ENCODE measurements at places on chromosomes 3 and 15.

DNA sequence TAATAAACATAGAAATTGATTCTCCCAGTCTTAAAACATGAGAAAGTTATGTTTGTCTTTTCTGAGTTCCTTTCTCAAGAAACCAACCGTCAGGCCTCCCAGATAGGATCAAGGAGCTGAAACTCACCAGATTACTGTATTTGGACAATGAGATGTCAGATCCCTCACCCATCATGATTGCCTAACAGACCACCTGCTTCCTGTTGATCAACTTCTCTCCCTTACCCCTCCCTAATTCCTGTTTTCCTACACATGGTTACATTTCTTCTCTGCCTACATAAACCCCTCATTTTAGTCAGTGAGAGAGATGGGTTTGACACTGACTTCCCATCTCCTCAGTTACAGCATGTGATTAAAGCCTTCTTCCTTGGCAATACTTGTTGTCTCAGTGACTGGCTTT, 917.5 kb downstream of the FHIT start:
- DNase-seq, result no peak

DNA sequence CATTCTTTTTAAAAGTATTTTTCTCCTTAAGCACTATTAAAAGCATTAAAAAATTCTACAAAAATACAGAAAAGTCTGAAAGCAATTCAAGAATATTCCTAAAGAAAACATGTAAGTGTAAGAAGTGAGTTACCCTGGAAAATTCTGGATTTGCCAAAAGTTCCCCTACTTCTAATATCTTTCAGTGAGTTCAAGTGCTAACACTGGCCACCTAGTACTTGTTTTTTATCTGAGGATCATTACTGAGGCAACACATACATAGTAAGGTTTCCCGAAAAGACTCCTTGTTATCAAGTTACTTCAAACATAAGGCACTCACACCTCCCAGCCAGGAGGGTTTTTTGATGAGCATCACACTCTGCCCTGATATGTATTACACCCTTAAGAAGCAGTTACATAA, 158.4 kb downstream of the TIGIT start:
- no peak for DNase-seq

DNA sequence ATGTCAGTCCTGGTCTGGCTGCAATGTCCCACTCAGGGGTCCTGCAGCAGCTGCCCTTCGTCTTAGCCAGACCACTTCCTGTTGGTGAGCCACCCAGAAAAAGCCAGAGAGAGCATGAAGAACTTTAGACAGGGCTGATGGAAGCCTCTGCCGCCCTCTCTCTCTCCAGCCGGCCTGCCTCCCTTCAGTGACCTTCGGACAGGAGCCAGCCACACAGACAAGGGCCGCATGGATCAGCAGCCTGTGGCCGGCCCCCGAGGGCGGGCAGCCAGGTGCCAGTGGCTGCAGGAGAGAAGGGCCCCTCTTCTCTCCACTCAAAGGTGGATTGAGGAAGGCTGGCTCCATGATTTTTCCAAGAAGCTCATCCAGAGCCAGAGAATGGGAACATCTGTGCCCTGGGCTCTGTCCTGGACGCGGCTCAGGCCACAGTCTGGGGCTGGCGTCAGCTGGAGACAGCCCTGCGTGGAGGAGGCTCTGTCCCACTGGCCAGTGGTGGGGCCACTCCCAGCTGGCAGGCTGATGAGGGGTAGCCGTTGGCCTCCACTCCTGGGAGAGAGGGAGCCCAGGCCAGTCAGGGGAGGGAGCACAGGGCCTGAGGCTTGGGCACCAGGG, 42.9 kb downstream of the ISG20 start:
- DNase-seq, result no peak

GRCh38 chr3:105436687-105437086, 70.0 kb downstream of the ALCAM start:
- no peak for DNase-seq

DNA sequence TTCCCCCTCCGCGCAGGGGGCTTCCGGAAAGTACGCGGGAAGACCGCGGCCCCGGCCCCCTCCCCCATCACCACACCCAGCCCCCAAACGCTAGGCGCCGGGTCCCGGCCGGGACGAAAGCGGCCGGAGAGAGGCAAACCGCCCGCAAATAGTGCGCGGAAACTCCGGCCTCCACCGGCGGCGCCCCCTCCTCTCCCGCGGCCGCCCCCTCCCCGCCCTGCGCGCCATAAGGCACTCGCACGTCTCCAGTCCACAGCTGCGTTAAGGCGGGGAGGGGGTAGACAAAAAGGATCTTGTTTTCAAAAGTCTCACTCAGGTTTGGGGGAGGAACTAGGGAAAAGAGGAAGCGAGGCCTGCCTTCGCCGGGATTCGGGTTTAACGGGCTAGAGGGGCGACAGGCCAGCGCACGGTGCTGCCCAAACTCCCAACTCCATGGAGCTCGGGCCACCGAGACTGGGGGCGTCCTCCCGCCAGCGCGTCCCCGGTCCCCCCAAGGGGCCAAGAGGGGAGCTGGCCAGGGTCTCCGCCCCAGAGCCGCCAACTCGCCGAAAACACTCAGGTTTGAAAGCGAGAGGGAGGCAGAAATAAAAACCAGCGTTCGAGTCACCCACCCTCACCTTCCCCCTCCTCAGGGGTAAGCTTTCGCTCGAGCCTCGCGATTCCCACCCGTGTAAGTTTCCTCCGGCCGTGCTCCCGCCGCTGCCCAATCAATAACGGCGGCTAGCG, 1.8 kb downstream of the ANP32A start:
- no peak for DNase-seq

GRCh38 chr15:85547386-85547785, 167.0 kb downstream of the AKAP13 start:
- DNase-seq, result no peak

DNA sequence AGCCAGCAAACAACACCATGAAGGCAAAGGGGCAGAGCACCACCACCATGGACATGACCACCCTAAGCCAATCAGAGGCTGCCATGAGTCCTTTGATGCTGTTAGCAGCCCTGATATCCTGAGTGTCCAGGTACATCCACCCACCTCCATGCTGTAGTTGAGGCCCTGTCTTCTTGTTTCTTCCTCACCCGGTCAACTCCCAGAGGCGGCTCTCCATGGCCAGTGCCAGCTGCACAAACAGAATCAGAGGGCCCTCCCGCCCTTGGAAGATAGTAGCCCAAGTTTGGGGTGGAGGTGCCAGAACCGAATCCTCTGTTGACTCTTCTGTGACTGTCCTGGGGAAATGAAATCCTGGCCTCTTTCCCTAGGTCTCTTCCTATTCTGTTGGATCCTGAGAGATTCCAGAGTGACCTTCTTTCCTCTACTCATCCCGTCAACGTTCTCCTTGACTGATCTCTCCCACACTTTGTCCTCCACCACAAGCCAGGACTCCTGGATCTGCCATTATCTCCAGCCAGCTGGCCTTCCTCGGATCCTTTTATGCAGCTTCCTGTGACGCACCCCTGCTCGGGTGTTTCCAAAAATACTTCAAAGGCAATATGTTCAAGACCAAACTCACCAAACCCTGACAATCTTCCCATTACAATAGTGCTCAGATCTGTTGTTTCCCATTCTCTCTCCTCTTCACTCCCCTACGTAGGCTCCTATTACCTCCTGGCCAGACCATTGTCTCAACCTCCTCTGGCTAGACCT, 45.4 kb upstream of the DLG1 start:
- no peak for DNase-seq

DNA sequence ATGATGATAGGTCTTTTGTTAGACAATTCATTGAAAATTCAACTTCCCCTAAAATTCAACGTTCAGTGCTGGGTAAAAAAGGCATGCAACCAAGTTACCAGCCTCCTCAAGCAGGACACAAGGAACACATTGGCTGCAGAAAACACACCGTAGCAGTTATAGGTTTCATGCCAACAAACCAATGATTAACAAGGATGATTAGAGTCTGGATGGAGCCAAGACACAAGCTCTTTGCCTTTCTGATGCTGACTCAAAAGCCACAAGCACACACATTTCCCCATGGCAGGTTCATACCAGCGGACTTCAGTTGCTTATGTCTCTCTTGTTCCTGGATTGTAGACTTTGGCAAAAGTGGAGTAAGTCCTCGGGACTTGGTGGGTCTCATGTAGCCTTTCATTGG, 105.8 kb downstream of the DHX30 start:
- DNase-seq, result no peak

DNA sequence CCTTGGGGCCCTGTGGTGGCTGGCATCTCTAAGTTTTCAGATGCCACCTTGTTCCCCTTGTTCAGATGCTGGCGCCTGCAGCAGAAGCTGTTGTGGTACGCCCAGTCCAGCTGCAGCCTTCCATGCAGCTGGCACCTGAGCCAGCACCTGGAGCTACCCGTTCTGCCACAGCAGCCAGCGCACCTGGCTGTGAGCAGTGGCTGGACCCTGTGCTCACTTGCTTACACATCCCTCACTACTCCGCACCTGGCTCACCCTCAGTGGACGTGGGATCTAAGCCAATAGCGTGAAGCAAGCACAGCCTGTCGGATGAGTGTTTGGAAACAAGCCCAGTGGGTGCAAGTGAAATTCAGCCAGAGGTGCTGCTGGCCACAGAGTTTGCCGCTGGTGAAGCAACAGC, 607.5 kb upstream of the BCHE start:
- DNase-seq, result no peak

DNA sequence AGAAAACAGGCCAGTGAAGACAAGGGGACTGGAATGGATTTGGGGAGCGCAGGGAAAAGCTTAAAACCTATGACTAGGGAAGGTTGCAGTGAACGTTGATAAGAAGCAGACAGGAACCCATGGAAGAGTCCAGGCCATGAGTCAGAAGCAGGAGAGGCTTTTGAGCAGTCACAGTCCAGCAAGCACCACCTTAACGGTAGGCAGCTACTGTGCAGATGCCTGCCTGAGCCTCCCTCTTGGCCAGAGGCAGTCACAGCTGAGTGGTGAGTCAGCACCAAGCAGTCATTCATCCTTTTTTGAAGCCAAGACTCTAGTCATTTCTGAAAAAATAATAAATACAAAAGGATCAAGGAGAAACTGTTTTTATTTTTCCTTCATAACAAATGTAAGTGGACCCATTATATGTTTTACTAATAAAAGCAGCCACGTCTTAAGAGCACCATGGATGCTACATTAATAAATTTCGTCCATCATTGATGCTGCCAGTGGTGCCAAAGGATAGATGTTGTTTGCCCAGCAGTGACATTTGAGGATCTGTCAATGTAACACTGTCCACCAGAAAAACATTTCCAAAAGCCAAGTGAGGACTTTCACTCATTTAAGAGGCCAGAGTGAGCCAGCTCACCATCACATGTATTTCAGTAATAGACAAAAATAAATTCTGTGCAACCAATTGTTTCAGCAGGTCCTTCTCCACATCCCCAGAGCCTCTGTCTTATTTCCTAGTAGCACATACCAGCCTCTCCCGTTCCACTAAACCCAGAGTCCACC, 42.1 kb upstream of the ACTC1 start:
- DNase-seq, result peak; percentile 5

DNA sequence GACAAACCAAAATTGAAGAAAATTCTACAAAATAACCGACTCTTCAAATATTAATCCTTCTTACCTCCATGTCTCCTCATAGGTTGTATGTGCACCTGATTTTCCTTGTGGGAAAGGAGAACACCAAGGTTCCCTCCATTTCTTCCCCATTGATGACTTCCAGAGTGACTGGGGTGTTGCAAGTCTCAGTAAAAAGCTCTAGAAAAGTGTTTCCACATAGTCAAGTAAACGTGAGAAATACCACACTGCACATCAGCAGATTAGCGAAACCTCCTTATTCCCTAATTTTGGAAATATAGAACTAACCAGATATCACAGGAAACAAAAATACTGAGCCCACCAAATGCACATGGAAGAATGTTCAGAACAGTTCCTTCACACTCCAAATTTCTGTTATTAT, 4.9 kb upstream of the RPN1 start:
- DNase-seq, result no peak

DNA sequence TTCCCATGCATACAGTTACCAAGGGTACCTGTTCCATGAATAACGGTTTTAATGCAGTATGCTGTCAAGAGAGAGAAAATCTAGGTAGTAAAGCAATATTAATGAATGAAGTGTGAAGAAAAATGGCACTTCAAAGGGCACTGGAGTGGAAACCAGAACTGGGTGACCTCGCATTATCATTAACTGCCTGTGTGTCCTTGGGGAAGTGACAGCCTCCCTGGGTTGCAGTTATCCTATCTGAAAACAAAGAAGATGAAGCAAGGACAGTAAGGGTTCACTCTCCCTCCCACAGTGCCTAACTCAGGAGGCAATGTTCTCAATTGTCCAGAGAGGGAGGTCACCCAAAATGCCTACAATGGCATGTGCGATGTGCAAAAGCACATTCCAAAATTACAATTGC, 15.1 kb downstream of the MTHFS start:
- no peak for DNase-seq

- no peak for DNase-seq
Measured at GRCh38 chr3:141854599-141854998, 21.8 kb upstream of the ATP1B3 start.

- DNase-seq, result peak; percentile 20
Measured at GRCh38 chr3:43162230-43163084, 56.6 kb upstream of the POMGNT2 start.

DNA sequence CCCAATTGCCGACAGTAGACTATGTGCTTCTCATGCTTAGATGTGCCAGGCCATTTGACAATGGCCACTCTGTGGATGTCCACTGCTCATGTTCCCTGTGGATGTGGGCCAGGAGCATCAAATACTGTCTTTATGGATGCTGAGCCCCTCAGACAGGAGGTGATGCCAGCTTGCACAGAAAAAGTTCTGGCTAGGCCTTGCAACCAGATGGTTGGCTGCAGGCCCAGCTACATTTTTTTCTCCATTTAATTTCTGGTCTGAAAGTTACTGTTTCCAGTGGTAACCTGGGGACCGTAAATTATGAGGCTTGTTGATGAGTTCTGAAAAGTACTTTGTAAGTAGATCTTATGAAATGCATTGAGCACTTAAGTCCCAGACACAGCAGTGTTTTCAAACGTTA, 228.5 kb downstream of the CHL1 start:
- DNase-seq, result no peak

DNA sequence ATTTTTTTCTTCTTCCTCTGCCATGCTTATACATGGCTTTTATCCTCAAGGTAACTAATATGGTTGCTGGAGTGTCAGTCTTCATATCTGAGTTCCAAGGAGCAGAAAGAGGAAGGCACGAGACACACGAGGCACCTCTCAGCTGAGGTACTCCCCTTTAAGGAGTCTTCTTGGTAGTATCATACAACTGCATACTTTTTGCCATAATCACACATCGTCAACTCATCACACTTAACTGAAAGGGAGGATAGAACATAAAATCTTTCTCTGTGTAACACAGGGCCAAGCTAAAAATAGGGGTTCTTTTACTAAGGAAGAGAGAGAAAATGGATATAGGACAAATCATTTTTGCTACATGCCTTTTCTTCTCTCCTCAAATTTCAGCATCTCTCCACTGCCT, 104.2 kb downstream of the OXSM start:
- DNase-seq, result no peak

- no peak for DNase-seq
Measured at GRCh38 chr3:64456674-64457073, 231.1 kb downstream of the ADAMTS9 start.

DNA sequence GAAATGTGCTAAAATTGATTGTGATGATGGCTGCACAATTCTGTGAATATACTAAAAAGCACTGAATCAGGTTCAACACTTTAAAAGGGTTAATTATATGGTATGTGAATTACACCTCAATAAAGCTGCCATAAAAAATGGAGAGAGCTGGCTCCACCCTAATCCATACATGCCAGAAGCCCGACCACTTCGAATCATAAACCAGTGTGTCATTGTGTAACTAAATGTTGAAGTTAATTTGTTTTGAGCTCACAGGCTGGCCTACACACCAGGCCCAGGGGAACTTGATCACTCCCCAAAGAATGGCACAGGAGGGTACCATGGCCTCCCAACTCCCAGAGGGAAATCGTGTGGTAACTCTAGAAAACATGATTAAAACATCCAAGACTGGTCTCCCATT, 14.0 kb downstream of the PLCD1 start:
- DNase-seq, result no peak

- no peak for DNase-seq
Measured at GRCh38 chr15:65789759-65790425, 2.2 kb downstream of the DENND4A start.

Measured in fibroblast of skin of left biceps (primary cell).